IMR-90 (cell line): ENCODE measurements at places on chromosomes 1 and 21. TPM values are rescaled to one million over a fixed set of nuclear protein-coding genes. Genes with fewer than 3 reads are reported as not detected.

- no peak for DNase-seq
These were observed 11.6 kb downstream of the AHDC1 start for GRCh38 chr1:27592232-27592930.

DNA sequence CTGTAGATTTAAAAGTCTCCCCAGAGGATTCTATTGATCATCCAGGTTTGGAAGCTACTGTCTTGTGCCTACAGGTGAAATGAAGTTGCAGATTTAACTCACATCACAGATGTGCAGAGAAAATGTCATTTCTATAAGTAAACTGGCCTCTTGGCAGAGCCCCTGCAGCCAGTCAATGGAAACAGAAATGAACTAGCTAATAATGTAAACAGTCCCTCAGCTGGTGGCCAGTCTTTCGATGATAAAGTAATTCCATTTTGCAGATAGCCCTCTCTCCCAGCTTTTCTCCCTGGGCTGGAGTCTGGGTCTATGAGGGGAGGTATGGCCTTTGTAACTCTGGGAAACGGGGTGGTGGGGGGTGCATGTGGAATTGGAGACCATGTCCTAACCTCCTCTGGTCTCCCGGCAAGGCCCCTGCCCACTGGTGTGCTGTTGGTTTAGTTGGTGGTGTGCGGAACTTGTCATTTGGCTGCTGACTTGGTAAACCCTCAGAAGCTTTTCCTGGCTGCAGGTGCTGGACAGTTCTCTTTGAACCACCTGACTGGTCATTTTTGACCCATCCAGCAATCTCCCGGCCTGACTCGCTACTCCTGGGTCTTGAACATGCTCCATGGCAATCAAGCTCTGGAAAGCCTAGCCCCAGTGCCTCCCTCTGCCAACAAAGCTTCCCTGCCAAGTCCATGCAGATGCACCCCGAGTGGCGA is 14.9 kb downstream of the TBX19 start:
- no peak for DNase-seq

Gene PPFIA4
- 3.6 and 5.4 TPM in 2 replicates for total RNA-seq

DNA sequence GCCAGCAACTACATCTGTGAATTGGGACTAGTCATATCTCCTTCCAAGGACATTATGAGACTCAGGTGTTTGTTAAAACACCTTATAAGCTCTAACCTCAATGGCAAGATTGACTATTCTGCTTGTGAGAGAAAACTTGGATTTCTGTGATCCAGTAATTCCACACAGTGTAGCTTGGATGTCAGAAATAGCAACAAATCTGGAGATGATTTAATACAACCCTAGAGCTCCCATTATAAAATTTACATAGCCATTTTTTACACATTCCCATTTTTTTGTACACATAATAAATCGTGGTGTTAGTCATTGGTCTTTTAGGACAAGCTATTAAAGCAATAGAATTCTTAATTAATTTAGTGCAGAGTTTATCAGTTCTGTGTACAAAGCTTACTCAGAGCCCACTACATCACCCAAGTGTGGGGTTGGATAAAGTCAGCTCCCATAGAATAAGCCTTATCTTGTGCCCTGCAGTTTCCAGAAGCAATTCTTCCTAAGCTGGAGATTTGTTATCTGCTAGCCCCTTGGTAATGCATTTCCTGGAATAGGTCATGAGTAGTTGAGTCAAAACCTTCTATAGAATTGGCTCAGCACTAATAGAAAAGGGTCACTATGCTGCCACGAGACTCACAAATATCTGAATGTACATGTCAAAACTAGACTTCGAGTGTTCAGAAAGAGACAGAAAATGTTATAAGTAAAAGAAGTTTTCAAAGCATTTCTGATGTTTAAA is 434.0 kb upstream of the RUNX1 start:
- no peak for DNase-seq

- DNase-seq = no peak
These were observed 53.4 kb downstream of the DPH5 start for GRCh38 chr1:100972185-100972584.

- DNase-seq = no peak
These were observed 26.7 kb upstream of the MTMR11 start for GRCh38 chr1:149963358-149963757.

DNA sequence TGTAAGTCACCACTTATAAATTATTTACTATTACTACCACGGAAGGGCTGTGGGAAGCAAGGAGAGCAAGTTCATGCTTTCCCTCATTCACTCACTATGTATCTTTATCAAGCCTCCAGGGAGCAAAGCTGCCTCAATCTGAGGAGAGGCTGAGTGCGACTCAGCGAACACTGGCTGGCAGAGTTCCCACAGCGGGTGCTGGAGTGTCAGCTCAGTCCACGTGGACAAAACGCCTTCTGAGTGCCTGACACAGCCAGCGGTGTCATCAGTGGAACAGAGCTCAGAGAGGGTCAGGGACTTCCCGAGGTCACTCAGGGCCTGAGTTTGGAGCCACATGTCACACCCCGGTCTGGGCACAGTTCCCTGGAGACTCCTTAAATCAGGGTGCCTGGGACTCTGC is 16.9 kb downstream of the MATN1 start:
- peak; percentile 29 for DNase-seq

Gene B4GALT2
- total RNA-seq = 57.2 and 60.8 TPM in 2 replicates
